Peyer's patch (tissue), 4 donors: ENCODE measurements at places on chromosomes 4 and X.
A peak's percentile ranks its signal among the peaks of the same experiment; 100 is the strongest.

DNA sequence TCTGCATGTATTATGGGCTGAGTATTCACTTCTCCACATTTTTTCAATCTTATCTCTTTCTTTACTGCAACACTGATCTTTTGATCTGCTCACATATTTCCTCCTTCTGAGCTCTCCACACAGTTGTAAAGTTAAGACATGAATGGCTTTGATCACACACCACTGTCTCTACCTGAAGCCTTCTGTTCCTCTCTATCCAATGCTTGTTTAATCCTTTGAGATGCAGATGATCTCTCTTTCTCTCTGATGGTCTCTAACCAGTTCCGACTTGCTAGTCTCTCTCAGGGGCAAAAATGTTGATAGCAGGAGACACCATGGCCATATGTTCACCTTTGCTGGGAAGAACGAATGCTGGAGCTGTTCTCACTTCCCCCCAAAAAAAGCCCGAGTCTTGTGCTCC is 162.4 kb downstream of the UNC5C start:
- DNase-seq = no peak

DNA sequence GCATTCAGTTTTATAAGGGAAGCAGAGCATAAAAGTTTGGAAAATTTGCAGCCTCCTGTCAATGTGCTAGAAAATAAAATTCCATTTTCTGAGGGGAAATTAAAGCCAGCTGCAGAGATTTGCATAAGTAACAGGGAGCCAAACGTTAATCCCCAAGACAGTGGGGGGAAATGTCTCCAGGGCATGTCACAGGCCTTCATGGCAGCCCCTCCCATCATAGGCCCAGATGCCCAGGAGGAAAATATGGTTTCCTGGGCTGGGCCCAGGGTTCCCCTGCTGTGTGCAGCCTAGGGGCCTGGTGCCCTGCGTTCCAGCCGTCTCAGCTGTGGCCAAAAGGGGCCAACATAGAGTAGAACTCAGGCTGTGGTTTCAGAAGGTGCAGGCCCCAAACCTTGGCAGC is 9.3 kb downstream of the RNF4 start:
- DNase-seq = no peak

DNA sequence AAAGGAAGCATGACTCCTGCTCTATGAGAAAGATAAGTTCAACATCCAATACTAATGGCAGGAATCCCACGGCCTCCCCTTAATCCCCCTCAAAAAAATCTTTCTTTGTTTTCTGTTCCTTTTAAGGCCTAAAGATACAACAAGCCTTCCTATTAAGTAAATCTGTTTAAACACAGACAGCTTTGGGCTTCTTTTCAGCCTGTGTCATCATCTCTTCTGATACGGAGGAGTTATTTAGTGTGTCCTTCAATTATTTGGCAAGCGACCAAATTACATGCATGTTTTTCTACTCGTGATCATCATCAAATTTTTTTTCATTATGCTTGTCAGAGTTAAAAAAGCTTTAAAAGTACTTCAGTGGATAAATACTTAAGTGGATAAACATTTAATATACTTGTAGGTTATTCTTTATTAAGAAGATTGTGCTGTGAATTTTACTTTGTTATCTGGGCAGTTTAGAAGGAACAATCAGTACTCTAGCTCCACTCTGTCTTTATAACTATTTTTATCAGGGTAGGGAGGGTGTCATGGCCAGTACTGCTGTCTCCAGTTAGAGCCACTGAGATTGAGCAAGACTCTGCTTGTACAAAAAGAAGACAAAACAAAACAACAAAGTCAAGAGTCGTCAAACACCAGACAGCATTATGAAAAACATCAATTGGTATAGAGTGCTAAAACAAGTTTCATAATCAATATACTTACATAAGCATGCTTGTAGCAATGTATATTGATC is 210.7 kb downstream of the PRR32 start:
- DNase-seq = no peak

- no peak for DNase-seq
Measured at GRCh38 chr4:120025516-120025915, 41.1 kb downstream of the MAD2L1 start.

DNA sequence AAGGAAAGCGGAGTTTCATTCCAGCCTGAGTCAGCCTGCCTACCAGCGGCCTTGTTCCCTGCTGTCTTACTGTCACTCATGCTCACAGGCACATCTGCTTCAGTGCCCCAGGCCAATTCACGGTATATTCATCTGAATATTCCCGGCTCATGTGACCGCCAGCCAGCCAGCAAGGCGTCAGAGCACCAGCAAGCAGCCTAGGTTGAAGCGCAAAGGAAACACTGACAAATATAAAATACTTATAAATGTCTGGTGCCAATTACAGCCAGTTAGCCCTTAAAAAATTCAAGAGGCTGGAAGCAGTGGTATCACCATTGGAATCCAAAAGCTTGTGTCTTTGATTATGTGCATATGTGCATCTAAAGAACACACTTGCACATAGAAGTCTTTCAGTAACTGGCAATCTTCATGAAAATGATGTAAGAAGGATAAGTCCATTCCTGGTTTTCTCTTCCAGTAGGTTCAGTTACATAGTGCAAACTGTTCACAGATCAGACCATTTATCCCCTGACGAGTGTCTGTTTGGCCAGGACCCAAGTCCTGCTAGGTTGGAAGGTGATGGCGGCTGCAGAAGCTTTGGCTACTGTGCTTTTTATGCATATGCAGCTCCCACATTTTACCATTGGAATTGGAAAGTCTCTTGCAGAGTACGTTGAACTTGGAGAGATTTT is 61.3 kb downstream of the LUZP4 start:
- no peak for DNase-seq

DNA sequence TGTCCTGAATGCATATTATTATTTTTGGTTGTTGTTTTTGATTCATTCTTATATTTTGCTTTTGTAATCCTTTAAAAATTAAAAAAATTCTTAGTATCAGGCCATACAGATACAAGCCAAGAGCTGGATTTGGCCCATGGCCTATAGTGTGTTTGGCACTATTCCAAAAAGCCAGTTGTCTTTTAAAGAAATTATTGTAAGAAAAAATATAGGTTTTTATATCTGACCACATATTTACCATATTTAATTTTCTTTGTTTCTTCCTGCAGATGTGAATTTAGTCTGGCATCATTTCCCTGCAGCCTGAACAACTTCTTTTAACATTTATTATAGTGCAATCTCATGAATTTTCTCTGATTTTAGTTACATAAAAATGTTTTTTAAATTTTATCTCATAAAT is 652.8 kb upstream of the NR3C2 start:
- no peak for DNase-seq

GRCh38 chr4:141036786-141037185 is 96.5 kb downstream of the RNF150 start:
- DNase-seq = no peak

DNA sequence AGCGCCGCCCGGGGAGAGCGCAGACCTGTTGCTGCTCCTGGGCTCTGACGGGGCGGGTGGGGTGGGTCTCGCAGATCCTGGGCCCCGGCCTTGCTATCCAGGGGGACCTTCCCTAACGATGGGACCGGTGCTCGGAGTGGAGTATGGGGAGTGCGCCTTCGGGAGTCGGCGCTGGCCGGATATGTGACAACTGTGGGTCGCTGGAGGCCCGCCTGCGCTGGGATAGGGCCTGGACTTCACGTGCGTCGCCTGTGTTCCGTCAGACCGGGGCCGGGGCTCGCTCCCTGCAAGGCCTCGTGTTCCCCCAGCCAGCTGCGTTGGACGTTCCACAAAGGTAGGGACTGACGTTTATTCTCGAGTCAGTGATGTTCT is 1.3 kb downstream of the TBL1X start:
- DNase-seq = peak; percentile 39

DNA sequence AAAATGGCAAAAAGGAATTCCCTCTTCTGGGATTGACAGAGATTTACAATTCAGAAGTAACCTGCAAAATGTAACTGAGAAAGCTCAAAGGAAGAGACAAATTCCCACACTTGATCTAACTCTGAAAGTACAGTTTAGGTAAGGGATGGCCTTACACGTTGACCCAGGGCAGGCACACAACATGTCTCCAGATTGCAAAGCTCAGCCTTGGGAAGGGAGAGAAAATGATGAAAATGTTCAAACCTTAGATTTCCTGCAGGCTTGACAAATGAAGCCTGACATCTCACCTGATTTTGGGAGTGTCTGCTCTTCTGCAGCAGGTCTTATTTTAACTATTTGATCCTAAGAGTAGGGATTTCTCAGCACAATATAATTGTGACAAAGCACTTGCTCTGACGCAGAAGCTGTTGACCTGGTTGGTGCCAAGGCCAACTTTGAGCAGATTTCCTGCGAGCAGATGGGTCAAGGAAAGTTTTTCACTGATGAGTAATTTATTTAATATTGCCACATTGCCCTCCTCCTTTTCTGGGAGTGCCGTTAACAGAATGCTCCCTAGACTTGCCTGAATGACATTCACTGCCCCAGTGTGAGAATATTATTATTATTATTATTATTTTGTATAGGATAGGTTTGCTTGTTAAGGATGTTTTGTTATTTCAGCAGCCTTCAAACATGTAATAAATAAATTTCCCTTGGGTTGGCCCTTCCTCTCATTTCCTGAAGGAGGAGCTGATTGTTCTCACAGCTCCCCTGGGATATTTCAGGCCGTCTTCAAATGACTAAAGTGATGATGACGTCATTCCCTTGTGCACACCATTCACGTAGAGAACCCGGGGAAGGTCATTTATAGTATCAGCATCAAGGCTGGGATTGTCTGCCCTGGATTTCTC is 157.1 kb downstream of the VEGFC start:
- DNase-seq = no peak

DNA sequence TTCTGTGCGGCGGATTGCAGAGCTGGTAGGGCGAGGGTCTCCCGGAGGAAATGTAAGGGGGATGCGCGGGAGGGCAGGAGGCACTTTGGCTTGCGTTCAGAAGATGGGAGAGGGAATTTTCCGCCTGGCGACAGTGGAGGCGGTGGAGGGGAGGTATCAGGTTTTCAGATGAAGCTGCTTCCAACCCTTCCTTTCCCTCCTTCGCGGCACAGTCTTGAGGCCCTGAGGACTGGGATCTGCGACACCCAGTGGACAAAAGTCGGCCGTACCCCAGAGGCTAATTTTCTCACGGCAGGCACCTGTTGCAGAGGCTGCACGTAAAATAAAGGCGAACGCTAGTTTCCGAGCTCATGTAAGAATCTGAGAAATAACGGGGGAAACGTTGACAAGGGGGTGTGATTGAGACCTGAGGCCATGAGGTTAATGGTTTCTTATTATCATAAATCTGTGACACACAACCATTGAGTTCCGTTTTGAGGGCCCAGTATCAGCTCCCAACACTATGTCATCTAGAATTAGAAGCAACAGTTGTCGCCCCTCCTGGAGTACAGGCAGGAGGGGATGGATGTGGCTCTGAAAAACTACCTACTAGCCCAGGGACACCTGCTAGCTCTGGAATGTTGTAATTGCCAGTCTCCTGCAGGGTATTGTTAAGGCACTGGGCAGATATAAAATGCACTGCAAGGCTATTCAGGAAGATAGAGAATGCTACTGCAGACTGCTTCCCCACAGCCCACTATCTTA is 1.1 kb downstream of the ZCCHC18 start:
- peak; percentile 76 for DNase-seq

GRCh38 chrX:101931488-101932248 is at the start of gene ZMAT1:
Gene ZMAT1 (minus strand): TSS chrX:101932027. CDS start chrX:101932008, 19 bp downstream.
- DNase-seq = peak; percentile 96

- no peak for DNase-seq
Measured at GRCh38 chrX:150854856-150855255, 43.6 kb downstream of the CD99L2 start.

- no peak for DNase-seq
Measured at GRCh38 chrX:30635630-30636029, 17.6 kb upstream of the GK start.

DNA sequence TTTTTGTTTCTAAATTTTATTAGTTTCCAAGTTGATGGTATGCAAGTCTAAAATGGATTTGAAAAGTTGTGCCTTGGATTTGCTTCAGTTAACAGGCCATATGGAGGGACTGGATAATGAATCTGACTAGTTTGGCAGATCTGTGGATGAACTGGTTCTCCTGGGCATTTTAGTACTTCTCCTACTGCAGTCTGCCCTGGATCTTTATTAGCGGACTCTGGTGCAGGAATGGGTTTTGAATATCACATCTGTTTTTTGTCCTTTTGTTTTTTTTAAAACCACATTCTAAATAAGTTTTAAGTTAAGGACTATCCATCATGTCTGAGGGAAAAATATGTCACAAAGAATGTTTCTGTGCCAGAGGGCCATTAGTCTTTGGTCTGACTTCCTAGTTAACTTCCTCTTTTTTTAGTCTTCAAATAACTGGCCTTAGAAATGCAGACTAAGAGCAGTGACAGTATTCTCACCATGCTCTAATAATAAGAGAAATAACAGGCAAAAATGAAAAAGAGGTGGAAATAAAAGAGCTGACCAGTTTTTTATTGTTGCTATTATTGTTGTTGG is 13.9 kb upstream of the DCK start:
- DNase-seq = no peak

GRCh38 chr4:87540146-87541058 is 11.2 kb upstream of the SPARCL1 start:
- DNase-seq = no peak

DNA sequence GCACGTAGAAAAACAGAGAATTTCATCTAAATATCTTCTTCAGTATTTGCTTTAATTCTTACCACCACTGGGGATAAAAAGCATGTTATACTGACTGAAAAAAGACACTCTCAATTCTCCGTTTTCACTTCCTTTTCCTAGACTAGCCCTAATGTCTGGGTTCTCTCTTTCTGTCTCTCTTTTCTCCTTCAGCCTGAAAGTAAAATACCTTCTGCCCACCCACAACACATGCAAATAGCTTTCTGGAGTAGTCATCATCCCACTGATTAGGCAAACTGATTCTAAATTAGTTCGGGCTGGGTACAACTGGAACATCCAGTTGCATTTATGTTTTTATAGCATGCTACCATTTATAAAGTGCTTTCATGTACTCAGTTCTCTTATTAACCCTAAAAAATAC is 142.4 kb upstream of the ANKRD50 start:
- no peak for DNase-seq

GRCh38 chr4:112213856-112214255 is 17.7 kb upstream of the AP1AR start:
- no peak for DNase-seq

- DNase-seq = peak; percentile 69
Measured at GRCh38 chrX:129957241-129958082, 25.0 kb upstream of the BCORL1 start.

DNA sequence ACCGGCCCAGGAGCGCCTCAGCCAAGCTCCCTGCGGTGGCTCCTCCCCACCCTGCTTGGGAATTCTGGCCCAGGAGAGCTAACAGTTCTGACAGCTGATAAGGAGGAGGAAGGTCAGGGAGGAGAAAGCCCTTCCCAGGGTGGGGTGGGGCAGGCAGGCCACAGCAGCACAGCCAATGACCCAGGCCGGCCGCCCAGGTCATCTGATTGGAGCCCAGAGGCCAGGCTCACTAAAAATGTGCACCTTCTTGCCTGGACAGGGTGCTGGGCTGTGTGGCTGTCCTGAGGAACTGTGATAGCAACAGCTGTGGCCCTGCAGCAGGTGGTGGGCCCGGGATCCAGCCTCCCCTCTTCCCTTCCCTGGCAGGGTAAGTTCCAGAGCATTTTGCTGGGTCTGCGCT is 17.2 kb upstream of the SH3TC1 start:
- DNase-seq = no peak
